Activated T-cell treated with anti-CD3 and anti-CD28 coated beads, Interleukin-2, amount 50 U/mL, for 1 hour (primary cell): ENCODE measurements at places on chromosomes 13 and 19.

DNA sequence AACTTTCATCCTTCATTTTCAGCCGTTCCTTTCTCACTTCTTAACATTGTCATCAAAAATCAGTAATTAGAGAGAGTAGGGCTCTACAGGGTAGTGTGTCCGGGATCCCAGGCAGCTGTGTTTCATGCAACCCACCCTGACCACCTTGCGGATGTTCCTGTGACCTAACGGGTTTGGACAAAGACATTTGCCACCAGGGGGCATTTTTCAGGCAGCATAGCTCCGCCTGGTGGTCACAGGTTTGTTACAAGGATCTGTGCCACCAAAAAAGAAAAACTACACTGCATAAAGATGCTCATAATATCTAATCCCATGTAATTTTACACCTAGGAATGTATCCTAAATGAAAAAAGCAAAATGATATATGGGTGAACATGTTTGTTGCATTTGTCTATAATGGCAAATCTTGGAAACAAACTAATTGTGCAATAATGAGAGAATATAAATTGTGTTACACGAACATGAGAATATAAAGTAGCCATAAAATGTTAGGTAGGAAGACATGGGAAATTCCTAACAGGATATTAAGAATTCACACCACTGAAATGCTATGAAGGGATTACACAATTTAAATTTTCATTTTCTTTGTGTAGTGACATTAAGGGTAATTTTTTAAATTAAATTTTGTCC lies 123.0 kb downstream of the SLC7A1 start:
- DNase-seq, result peak; percentile 29

- no peak for DNase-seq
Measured at GRCh38 chr19:56107626-56108351, 13.3 kb downstream of the ZNF787 start.

- no peak for DNase-seq
Measured at GRCh38 chr13:41148419-41149283, 16.0 kb upstream of the KBTBD6 start.

GRCh38 chr19:52742516-52742915 lies 7.7 kb upstream of the ZNF611 start:
- DNase-seq, result no peak

GRCh38 chr19:13718733-13719132 lies 45.6 kb upstream of the MRI1 start:
- no peak for DNase-seq

DNA sequence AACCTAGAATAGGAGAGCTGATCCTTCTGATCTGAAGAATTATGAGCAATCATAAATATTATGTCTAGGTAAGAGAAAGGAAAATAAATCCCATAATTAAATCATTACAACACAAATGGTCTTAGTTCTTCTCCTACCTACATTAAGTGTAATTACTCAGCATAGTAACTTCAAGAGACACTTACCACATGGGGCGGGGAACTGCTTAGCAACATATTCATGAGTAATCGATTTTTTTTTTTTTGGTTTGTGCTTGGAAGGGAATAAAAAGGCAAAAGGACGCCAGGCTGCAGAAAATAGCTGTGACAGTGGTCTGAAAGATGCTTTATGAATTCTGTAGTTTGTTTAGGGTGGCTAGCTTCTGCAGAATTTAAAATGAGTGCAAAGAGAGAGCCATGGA lies 103.3 kb upstream of the HTR2A start:
- DNase-seq, result no peak

DNA sequence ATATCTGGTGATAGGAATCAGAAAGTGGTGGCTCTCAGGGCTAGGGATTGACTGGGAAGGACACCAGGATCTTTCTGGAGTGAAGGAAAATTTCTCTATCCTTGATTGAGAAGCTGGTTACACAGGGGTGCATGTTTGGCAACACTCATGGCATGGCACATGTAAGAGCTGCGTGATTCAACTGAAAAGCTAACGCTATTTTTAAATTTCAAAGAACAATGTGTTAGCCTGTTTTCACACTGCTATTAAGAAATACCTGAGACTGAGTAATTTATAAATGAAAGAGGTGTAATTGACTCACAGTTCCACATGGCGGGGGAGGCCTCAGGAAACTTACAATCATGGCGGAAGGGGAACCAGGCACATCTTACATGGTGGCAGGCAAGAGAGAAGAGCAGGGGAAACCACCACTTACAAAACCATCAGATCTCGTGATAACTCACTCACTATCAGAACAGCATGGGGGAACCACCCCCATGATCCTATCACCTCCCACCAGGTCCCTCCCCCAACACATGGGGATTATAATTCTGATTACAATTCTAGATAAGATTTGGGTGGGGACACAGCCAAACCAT lies 7.4 kb downstream of the SIGLEC8 start:
- DNase-seq, result no peak

- DNase-seq, result no peak
Measured at GRCh38 chr19:45515081-45515624, 7.9 kb downstream of the VASP start.

- DNase-seq, result no peak
Measured at GRCh38 chr19:47240556-47240955, 9.6 kb upstream of the BBC3 start.

DNA sequence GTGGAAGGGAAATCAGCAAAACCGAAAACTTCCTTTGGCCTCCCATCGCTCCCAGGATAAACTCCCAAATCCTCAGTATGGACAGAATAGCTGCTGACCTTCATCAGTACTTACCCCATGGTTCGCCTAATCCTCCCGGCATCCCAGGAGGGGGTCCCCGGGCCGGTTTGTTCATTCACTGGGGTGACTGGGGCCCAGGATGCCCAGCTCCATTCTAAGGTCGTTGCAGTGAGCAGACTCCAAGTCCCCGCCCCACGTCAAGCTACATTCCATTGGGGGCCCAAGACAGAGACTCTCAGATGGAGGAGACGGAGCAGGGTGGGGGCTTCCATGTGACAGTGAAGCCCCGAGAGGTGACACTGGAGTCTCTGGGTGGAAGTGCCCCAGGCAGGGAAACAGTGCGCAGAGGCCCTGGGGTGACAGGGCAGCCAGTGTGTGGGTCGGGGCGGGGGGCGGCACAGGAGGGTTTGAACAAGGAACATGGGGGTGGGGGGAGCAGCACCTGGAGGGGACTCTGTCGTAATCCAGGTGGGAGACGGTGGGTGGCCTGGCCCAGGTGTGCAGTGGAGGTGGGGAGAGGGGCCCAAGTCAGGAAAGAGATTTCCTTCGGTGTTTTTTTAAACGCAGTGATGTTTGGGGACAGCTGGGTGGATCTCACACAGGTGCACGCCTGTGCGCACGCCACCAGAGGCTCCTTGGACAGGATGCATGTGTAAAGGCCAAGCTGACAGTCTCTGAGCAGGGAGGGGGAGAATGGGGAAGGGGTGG lies 5.1 kb downstream of the SSBP4 start:
- no peak for DNase-seq

GRCh38 chr19:1311543-1312091 lies 25.9 kb downstream of the EFNA2 start:
- DNase-seq, result no peak

- no peak for DNase-seq
Measured at GRCh38 chr19:34468409-34468808, 13.1 kb upstream of the WTIP start.

DNA sequence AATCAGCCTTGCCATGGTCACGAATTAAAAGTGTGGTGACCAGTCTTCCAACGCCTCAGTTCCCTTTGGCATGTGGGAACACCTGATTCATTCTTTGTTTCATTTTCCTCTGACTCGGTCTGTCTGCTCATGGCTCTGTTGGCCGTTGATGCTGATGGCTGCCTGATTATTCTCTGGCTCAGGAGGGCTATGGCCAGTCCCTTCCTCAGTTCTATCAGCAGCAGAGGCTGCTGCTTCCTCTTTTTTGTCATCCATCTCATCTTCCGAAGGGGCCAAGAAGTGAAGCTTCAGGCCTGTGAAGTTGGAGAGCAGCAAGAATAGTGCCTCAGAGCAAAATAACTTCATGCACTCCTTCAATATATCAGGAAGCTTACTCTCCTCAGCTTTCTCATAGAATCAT lies 9.5 kb upstream of the MLNR start:
- no peak for DNase-seq

DNA sequence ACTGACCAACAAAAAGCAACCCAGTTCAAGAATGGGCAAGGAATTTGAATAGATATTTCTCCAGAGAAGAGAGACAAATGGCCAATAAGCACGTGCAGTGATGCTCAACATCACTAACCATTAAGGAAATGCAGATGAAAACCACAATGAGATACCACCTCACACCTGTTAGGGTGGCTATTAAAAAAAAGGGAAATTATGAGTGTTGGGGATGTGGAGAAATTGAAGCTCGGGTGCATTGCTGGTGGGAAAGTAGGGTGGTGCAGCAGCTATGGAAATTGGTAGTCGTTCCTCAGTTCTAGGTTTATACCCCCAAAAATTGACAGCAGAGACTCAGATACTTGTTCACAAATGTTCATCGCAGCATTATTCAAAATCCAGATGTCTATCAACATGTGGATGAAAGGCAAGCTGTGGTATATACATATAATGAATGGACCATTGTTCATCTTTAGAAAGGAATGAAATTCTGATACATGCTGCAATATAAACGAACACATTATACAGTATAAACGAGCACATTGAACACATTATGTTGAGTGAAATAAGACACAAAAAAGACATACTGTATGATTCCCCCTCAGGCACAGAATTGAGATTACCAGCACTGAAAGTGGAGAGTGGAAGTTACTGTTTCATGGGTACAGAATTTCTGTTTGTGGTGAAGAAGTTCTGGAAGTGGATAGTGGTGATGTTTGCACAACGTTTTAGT lies 927 bp downstream of the CHAMP1 start:
- DNase-seq, result no peak

DNA sequence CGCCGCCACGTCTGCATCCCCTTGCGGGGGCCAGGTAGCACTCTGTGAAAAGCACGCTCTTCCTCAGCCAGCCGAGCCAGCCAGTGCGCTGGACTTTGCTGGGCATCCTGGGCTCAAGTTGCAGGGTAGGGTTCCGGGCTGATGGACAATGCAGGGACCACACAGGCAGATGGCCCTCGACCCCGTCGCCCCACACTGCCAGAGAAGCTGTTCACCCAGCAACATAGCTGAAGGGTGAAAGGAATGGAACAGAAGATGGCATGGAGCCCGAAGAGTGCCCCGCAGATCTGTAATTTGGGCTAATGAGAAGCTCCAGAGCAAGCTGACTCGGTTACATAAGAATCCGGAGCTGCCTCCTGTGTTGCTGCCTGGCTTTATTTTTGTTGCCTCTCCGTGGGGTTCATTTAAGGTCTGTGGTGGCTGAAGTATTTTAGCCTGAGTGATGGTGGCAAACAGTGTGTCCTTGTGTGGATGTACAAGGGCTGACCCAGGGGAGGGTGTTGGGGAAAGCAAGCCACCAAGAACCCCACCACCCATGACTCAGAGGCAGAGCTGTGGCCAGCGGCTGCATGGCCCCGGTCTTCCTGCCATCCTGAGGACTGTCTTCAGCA lies 105.8 kb downstream of the SOX1 start:
- DNase-seq, result no peak

- no peak for DNase-seq
Measured at GRCh38 chr13:50593207-50593606, 250.3 kb downstream of the DLEU7 start.

GRCh38 chr13:47326061-47326460 lies 429.2 kb upstream of the HTR2A start:
- DNase-seq, result no peak

- no peak for DNase-seq
Measured at GRCh38 chr13:33132644-33133440, 116.6 kb downstream of the KL start.

DNA sequence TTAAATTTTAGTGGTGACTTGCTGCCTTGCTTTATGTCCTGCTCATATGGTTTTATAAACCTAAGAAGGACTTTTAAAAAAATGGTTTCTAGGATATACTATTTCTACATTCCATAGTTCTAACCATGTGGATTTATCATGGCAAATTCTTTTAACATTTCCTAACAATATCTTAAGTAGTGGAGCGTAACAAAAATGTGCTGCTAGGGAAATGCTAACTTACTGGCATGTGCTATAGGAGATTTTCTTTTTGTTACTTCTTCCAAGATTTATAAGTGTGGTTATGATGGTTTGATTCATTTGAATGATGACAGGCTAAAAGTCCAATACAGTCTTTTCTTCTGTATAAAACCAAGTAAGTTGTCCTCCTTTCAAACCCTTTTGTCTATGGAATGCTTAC lies 713.7 kb downstream of the SLITRK1 start:
- no peak for DNase-seq

DNA sequence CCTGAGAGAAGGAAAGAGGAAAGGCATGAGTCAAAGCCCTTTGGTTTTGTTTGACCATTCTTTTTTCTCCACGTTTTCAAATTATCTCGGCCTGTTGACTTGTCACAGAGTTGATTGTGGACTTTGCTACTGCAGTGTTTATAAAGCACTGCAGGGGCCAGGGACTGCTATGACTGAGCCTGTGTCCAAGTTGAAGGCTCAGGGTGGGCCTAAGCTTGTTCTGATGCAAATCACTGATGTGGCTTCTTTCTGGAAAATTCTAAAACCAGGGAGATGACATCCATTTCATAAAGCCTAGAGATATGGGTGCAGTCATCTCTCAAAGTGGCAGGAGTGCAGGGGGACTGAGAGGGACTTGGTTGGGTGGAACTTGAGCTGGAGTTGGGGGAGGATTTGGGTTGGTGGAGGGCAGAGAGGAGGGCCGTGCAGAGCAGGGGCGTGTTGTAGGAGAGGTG lies 1.2 kb upstream of the CXCL17 start:
- DNase-seq, result no peak

DNA sequence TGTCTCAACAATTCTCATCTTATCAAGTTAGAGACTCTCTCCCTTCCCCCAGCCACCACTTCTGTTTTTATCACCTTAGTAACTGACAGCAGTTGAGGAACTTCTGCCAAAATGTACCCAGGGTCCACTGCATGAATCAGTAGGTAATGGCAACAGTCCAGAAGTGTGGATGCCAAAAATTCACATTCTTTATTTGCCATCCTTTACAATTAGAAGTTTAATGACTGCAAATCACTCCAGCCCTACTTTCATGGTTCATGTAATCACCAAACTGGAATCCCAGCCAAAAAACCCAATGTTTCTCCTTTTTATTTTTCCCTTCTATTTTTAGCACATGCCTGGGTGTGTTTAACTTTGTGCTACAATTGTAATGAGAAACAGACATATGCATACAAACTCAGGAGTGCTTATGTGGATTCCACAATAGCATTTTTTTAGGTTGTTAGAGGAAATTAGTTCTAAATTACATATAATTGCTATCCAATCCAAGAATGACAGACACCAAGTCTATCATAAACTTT lies 243.5 kb downstream of the RGCC start:
- no peak for DNase-seq

DNA sequence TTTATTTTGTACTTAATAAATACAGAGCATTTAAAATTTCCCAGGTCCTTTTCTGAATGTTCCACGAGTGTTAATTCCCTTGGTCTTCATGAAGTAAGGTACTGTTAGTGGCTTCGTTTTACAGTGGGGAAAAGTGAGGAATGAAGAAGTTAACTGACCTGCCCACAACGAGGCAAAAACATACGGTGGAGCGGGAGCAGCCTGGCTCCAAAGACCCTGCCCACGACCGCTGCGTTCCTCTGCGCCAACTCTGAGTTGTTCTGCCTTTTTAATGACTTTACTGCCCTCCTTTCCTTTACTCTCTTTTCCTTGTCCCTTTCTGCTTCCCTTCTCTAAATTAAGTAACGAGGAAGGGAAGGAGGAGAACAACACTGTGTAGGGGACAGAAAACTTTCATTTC lies 392.9 kb downstream of the PCDH9 start:
- DNase-seq, result no peak
